ENCODE measurements at places on chromosomes 11 and 22.

DNA sequence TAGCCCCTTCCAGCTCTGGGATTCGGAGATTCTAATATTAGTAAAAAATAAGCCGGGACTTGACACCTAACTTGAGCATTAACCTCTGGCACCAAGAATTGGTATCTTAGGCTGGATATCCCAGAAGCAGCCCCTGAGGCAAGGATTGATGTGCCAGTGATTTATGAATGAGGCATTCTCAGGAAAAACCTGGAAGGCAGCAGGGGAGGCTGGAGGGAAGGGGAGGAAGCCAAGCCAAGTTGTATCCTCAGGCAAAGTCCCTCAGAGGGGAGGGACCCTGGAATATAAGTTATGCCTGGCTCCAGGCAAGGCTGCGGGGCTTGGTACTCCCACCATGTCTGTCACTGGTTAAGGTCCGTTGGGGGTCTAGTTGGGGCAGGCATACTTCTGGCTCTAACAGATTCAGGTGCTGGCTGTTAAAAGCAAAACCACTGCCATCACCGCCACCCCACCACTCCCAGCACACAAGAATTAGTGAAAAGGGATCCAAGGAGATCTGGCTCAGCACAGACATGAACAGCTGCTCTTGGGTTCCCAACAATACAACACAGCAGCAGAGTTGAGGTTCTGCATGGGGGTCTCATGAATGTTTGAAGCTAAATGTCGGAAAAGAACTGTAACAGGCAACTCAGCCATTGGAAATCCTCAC is 29.8 kb downstream of the LMO2 start:
- DNase-seq = no peak

- DNase-seq = no peak
These were observed 2.9 kb downstream of the IL18 start for GRCh38 chr11:112161012-112161411.

- peak; percentile 68 for DNase-seq
These were observed 95.7 kb downstream of the STIM1 start for GRCh38 chr11:3950996-3951660.

GRCh38 chr22:42760806-42761565 is 40.3 kb upstream of the A4GALT start:
- no peak for DNase-seq

GRCh38 chr22:44707752-44708151 is 5.7 kb downstream of the PRR5 start:
- DNase-seq = no peak

- DNase-seq = no peak
These were observed 12.3 kb downstream of the MYO7A start for GRCh38 chr11:77140231-77140851.

DNA sequence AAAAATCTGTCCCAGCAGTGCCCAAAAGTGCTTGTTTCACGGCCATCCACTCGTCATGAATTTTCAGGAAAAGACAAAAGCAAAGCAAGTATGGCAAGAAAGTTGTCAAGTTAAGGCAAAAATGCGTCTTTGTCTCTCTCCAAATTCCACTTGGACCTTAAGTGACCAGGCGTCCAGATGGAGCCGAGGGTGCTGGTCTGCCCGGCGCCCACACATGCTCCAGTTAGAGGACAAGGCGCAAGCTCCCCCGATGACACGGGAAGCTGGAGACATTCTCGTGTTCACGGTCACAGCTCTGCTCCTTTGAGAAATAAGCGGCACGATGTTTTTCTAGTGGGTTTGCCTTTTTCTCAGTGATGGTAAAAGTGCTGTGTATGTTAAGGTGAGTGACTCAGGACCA is 219.0 kb downstream of the BRD1 start:
- DNase-seq = no peak

DNA sequence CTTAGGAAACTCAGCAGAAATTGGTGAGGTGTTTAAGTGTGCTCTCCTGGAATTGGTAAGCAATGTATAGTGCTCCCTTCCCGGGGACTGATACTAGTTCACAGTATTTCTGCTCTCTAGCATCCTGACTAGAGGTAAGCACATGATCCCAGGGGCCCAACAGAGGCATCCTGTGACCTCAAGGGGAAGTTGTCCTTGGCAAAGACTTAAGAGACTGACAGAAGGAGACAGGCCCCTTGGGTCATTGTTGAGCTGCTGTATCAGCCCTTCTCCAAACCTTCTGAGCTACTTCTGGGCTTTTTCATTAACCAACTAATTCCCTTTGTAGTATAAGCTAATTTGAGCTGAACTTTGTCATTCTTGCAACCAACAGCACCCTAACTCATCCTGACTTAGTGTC is 4.3 kb upstream of the TBC1D22A start:
- DNase-seq = no peak

- no peak for DNase-seq
These were observed 59.0 kb downstream of the LRP5 start for GRCh38 chr11:68371171-68372041.

- DNase-seq = no peak
These were observed 7.1 kb downstream of the CASP12 start for GRCh38 chr11:104891135-104891534.

- no peak for DNase-seq
These were observed 563.1 kb upstream of the LUZP2 start for GRCh38 chr11:23933721-23934120.

DNA sequence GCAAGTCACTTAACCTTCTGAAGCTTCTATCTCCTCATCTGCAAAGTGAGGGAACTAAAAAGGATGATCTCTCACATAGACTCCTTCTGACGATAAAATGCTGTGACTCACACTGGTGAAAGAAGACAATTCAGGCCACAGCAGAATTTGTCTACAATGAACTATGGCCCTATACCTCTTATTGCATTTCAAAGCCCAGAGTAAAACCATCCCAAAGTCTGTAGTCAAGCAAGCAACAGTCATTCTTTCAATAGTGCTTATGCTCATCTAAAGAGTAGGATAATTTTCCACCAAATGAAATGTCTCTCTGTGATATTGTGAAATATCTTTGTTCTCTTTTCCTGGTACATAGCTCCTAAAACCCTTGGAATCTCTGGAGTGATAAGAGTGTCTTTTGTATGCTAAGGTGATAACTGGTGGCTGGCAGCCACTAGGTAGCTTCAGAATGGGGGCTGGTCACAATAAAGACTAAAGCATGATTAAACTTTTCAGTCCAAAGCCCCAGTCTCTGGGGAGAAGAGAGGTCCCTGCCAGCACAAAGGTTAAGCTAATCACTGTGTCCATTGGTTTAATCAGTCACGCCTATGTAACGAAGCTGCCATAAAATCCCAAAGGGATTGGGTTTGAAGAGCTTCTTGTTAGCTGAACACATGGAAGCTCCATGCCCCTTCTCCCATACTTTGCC is 30.8 kb downstream of the SYTL2 start:
- no peak for DNase-seq

- DNase-seq = no peak
These were observed 66.4 kb upstream of the TTC12 start for GRCh38 chr11:113247966-113248365.

DNA sequence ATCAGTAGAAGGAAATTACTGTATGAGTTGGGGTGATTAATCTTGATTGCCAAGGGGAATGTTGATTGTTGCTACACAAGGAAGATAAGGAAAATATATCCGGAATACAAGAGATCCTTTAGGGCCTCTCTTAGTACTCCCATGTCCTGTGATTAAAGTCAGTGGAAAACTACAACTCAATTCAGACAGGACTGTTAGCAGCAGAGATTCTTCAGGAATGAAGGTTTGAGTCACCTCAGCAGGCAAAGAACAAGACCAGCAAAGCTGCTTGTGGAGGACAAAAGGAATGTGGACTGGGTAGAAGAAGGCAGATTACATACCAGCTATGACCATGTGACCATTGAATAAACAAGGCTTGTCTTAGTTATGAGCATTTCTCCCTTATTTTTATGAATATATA is 478.2 kb downstream of the BUD13 start:
- DNase-seq = no peak

- DNase-seq = peak; percentile 65
These were observed 30.2 kb downstream of the C22orf31 start for GRCh38 chr22:29031227-29032011.

- no peak for DNase-seq
These were observed 8.1 kb downstream of the GRAMD1B start for GRCh38 chr11:123438131-123438627.

GRCh38 chr22:45599836-45600577 is 71.6 kb upstream of the ATXN10 start:
- DNase-seq = no peak

DNA sequence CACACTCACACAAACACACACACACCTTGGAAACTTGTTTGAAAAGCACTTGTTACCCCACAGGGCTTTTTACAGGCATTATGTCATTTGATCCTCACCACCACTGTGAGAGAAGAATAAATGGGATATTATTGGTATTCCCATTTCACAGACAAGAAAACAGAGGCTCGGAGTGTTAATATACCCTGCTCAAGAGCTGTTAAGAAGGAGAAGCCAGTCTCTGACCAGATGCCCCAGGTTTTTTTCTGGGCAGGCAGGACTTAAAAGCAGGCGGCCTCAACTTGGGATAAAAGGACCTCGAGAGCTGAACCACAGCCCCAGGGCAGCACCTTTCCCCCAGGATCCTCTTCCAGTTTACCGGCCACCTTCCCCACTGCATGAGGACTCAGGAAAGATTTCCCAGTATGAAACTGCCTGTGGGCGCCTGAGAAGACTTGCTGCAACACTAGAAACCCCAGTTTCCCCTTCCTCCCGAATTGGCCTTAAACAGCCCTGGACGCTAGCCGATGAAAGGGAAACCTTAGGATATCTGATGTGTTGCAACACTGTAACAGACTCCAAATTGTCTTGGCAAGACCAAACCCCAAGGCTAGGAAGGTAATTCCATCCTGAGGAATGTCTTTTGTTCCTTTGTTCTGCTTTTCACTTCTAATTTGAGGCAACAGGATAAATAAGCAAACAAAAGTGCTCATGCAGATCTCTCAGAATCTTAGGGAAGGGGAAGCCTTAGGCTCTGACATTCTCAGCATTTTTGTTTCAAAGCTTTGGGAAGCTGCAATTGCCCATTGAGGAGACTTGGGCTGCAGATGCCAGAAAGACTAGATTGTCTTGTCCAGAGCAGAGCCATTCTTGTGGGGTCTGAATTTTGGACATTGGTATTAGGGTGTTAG is 173.5 kb downstream of the TRIM29 start:
- no peak for DNase-seq

DNA sequence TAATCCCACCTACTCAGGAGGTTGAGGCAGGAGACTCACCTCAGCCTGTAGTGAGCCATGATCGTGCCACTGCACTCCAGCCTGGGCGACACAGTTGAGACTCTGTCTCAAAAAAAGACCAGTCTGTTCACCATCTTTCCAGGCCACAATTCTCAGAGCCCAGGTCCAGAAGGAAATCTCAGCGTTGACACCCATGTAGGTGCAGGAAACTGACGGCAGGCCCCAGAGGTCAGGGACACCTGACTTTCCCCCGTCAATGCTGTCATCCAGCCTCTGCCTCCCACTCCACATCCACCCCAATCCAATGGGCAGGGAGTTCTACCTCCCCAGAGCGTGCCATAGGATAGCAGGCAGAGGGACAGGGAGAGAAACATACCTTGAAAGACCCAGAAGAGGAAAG is 5.9 kb upstream of the GRK2 start:
- no peak for DNase-seq

DNA sequence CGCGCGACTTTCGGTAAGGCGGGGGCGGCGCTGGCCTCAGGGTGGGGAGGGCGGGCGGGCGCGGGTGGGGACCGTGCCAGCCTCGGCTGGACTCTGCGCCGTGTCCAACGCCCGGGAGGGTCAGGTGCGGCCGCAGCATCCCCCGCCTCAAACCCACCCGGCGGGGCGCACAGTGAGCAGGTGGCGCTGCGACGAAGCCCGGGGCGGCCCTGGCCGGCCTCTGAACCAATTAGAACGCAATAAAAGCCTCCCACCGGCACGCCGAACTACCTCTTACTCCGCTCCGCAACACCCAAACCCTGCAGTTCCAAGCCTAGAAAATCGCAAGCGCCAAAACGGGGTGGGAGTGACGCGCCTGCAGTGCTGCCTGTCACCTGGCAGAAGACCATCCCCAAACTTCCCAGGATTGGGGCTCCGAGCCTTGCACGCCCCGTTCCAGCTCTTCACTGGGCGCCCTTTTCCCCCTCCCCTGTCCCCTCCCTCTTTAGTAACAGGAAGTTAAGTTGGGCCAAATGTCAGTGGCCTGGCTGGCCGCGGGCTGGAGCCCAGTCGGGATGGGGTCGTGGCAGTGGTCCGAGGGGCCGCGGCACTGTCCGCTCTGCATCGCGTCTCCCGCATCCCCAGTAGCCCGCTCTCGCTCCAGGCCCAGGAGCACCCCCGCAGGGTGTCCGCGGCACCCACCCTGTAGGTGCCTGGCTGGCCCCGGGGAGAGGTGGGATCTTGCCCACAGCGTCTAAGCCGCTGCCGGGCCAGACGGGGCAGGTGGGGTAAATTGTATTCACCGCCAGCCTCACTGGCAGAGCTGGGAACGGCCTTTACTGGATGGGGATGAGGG is 541 bp downstream of the MICAL2 start:
- DNase-seq = no peak

- DNase-seq = no peak
These were observed 2.4 kb downstream of the CAPN1 start for GRCh38 chr11:65184146-65184545.

DNA sequence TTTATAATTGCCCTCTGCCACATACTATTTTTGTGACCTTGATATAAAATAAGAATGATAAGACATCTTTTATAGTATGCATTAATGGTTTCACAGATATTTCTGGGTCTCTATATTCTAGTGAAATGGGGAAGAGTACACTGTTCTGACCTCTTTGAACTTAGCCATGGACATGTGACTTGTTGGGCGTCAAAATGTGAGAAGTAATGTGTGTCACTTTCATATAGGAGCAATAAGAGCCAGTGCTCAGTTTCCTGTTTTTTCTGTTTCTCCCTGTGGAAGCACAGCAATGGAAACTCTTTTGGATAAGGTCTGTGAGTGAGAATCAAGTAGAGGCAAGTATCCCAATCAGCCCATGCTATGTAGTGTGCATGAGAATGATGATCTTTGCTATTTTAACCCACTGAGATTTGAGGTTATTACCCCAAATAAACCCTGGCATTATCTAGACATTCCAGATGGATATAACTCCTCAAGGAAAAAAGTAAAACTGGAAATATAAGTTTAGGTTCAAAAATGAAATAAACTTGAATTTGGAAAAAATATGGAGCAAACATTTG is 60.7 kb downstream of the RAB38 start:
- DNase-seq = no peak

GRCh38 chr11:27718346-27718862 is 18.1 kb upstream of the BDNF start:
- DNase-seq = no peak

GRCh38 chr11:119754656-119755355 is 25.8 kb upstream of the NECTIN1 start:
- DNase-seq = no peak

DNA sequence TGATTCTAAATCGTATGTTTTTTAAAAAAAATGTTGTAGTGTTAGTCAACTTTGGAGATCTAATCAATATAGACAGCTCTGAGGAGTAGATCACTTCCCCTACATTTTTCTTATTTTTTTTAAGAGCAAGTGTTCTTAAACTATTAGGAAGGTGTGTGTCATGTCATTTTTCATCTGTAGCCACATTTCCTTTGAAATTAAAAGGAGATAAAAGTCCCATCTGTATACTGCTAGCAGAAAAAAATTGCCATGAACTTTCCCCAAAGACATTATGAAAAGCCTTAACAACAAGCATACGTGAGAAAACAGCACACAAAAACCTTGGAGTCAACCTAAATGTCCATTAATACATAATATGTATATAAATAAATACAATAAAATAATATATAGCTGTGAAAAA is 286.6 kb downstream of the ETS1 start:
- no peak for DNase-seq

All from right lung (tissue), 10 donors.